ENCODE measurements at places on chromosomes 3 and 15.

DNA sequence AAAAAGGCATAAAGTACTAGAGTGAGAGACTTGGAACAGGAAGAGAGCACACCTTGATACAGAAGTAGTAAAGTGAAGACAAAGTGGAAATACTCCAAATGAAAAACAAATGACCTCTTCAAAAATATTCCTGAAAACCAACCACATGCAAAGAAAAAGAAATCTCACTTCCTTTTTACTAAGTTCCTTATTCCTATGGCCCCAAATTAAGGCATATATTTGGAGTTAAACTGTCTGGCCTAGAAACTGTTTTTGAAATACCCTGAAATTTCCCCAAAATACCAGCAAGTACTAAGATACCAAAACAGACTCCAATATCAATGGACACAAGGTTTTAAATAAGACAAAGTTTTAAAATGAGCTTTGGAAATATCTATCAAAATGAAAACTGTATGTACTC lies 58.2 kb downstream of the ZNF148 start:
- no peak for DNase-seq

DNA sequence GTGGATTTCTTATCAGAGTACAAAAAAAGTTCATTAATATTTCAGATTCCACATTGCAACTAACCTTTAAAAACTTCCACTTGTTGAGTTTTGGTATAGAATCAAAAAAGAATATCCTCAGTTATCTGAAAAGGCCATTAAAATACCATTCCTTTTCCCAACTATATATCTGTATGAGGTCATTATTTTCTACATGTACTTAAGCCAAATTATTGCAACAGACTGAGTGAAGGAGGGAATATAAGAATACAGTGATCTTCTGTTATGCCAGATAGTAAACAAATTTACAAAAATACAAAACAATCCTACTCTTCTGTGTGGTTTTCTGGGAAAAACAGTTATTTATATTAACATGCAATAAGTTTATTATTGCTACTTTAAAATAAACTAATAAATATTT lies 5.7 kb upstream of the GANC start:
- no peak for DNase-seq

- no peak for DNase-seq
Observed at GRCh38 chr15:97547381-97547780, 413.1 kb upstream of the ARRDC4 start.

GRCh38 chr15:70245932-70246622 lies 148.4 kb upstream of the TLE3 start:
- no peak for DNase-seq

GRCh38 chr3:124306665-124307064 lies 314.7 kb upstream of the ROPN1 start:
- DNase-seq: no peak

- DNase-seq: no peak
Observed at GRCh38 chr3:16311960-16312451, 47.0 kb downstream of the OXNAD1 start.

DNA sequence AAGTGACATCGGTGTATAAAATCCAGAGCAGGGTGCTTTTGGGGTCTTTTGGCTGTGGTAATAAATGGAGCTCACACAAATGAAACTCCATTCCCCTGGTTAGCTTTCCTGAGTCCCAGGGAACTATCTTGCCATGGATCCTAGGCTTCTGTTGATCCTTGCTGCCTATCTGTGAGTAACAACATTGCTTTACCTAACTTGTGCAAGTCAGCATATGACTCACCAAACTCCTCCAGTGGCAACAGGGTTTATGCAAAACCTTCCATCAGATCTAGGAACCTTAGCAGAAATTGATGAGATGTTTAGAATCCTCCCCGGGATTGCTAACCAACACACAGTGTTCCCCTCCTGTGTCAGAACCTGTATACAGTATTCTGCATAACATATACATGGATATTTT lies 105.4 kb downstream of the SCAPER start:
- DNase-seq: no peak

GRCh38 chr3:169158379-169158778 lies 505.1 kb downstream of the MECOM start:
- no peak for DNase-seq

GRCh38 chr3:178184833-178185232 lies 351.4 kb upstream of the KCNMB2 start:
- no peak for DNase-seq

DNA sequence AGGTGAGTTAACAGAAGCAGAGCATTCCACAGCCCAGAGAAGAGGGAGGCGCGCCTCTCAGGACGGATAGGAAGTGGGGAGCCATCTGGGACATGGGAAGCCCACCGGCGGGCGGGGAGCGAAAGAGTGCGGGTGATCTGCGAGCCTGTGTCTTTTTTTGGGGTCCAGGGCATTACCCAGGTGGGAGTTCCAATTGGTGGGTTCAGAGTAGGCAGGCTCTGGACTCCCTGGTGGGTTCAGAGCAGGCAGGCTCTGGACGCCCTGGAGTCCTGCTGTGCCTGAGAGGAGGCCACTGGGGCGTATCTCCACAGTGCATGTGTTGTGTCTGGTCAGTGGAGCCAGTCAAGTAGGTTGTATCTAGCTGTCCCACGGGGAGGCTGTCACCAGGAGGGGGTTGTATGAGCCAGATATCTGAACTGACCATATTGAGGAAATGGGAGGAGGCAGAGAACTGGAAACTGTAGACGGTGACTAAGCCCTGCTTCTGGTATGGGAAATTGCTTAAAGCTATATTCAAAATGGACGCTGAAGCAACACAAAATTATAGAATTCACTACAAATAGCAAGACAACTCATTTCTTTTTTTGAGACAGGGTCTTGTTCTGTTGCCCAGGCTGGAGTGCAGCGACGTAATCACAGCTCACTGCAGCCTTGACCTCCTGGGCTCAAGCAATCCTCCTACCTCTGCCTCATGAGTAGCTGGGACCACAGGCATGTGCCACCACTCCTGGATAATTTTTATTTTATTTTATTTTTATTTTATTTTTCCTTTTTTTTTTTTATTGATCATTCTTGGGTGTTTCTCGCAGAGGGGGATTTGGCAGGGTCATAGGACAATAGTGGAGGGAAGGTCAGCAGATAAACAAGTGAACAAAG lies 34.5 kb upstream of the CHST2 start:
- DNase-seq: no peak

DNA sequence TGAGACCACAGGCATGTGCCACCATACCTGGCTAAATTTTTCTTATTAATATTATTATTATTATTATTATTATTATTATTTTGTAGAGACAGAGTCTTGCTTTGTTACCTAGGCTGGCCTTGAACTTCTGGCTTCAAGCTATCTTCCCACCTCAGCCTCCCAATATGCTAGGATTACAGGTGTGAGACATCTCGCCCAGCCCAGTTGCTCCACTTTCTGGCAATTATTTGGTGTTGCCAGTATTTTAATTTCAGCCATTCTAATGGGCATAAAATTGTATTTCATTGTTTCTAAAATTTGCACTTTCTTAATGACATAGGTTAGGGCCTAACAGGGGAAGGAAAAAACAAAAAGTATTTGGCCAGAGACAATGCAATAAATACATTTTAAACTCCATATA lies 1217.6 kb upstream of the ALCAM start:
- no peak for DNase-seq

DNA sequence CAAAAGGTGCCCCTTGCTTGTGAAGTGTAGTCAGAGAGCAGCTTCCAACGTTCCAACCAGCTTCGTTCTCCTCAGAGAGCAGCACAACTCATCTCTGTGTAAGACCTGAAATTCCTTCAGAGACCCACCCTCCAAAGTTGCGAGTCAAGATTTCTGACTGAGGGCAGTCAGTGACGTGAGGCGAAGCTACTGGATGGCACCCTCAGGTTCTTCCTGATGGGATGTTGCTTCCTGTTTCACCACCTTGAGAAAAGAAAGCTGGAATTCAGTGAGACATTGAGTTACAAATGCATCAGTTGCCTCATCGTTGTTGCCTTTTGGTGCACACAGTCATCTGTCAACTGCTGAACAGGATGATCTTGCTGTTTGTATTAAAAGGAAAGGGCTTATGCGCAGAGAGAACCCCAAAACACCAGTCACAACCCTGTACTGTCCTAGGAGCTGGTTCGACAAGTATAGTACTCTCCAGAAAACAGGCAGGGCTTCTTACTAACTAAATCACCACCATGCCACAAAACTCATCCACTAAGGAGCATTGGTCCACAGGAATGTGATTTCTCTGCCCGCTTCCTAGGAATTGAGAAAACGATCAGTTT lies at the start of gene CERS3:
Gene CERS3 (minus strand): TSS at position 118 of the 596 bp plus-strand sequence. CDS start 27,101 bp downstream, outside the sequence.
- DNase-seq: no peak

DNA sequence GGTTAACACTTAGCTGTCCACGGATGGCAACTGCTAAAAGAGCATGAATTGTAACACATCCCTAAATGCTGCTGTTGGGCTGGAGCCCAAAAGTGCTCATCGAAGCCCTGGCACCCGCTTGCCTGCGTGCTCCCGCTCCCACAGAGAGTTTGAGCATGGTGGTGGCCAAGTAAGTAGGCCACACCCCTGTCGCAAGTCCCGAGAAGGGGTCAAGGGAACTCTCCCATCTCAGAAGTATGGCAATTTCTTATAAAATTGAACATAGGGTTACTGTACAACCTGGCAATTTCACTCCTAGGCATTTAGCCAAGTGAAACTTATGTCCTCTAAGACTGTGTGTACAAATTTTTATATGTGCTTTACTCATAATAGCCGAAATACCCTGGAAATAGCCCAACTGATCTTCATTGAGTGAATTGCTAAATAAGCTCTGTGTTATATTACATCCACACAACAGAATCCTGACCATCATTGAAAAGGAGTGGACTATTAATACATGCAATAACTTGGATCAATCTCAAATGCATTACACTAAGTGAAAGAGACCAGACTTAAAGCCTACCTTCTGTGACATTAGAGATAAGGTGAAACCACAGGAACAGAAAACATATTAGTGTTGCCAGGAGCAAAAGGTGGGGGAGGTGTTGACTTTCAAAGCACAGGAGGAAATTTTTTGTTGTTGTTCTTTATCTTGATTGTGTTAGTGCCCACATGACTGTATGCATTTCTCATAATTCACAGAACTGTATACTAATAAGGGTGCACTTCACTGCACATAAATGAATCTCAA lies 1.5 kb upstream of the GCSAM start:
- DNase-seq: no peak

GRCh38 chr3:171525437-171525836 lies 65.2 kb upstream of the TNIK start:
- DNase-seq: no peak

DNA sequence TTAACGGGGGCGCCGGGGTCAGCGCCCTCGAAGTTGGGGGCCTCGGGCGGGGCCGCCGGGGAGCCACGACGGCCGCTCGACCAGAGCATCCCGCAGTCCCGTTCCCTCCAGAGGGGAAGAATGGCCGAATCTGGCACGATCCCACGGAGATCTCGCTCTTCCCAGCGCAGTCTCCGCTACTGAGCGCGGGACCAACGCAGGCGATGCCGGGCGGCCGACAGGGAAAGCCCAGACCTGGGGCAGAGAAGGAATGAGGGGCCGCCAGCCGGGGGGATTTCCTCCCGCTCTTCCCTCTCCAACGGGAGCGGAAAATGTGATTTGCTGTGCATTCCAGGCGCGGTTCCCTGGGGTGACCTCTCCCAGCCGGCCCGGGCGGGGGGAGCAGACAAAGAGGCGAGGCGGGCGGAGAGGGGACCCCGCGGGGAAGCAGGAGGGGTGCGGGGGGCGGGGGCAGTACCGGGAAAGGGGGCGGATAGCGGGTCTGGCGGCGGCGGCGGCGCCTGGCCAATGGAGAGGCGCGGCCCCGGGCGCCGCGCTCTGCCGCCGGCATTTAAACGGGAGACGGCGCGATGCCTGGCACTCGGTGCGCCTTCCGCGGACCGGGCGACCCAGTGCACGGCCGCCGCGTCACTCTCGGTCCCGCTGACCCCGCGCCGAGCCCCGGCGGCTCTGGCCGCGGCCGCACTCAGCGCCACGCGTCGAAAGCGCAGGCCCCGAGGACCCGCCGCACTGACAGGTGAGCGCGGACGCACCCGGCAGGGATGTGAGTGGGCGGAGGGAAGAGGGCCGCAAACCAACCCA lies at the start of gene GREM1:
Gene GREM1 (plus strand): TSS at position 579 of the 801 bp plus-strand sequence. CDS start 12,687 bp downstream, outside the sequence.
- DNase-seq: no peak

DNA sequence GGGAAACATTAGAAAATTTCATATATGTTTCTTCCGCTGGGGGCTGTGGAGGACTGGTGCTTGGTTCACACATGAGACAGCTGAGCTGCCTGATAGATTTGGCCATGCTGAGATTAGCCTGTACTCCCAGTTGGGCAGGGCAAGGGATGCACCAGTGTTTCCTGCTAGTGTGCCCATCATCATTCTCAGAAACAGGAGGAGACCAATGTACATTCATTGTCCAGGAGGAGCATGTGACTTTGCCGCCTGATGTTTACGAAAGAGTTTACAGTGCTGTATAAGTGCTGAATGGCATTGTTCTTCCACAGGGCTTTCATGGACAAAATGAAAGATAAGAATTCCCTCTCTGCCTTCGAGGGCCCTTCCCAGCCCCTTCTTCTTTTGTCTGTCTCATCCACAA lies 311.1 kb upstream of the THBS1 start:
- DNase-seq: no peak

GRCh38 chr3:21310891-21311290 lies 440.1 kb downstream of the ZNF385D start:
- DNase-seq: no peak

GRCh38 chr3:133489466-133490085 lies 83.9 kb upstream of the CDV3 start:
- no peak for DNase-seq

DNA sequence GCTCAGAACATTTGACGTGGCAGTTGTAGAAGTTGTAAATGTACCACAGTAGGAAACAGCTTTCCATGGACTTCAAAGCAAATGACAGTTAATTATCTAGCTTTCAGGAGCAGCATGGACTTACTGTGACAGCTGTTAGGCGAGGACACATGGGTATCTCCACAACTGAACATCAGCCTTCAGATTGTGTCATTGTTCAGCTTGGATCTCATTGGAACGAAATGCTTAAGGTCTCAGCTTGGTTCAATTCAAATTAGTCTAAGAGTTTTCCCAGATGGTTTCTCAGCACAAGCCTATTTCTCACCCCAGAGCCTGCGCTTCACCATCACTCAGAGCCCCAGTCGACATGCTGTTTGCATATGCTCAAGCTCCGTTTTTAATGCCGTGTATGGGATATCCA lies 21.1 kb upstream of the GYG1 start:
- DNase-seq: no peak

- DNase-seq: no peak
Observed at GRCh38 chr3:81339040-81339845, 422.2 kb downstream of the GBE1 start.

GRCh38 chr3:49641921-49642707 lies 32.0 kb upstream of the APEH start:
- no peak for DNase-seq

DNA sequence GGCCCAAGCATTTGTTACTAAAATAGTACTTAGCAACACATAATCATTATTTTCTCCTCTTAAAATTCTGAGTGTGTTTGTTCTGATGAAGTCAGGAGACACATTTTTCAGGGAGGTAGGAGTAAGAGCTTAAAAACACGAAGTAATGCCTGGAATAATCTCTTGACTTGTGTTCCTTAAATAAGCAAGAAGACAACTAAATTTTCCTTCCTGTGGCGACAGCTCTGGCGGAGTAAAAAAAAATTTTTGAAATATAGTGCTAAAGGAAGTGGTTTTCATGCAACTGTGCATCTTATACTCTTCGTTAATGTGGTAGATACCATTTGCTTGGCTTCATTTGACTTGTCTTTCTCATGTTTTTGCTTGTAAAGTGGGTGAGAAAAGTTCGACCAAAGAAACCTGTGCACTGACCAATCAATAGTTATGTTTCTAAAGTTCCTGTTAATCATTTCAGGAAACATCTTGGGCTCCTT lies 11.1 kb upstream of the MBNL1 start:
- no peak for DNase-seq

GRCh38 chr3:42071904-42072812 lies 19.0 kb upstream of the TRAK1 start:
- no peak for DNase-seq
